Activated B cell treated with CpG ODN at 0.5 μM for 24 hours (primary cell): ENCODE measurements at places on chromosomes 4 and X. TPM values are rescaled to one million over a fixed set of nuclear protein-coding genes. Genes with fewer than 3 reads are reported as not detected.

- H3K27me3 ChIP-seq, result peaks cover 6% of the 10 kb centered on the region
- no peak for DNase-seq
- H3K27ac ChIP-seq, result no peak overlapping the region
- no peaks in the 10 kb centered on the region for H3K4me1 ChIP-seq
These were observed 12.5 kb downstream of the GRXCR1 start for GRCh38 chr4:42904986-42905385.

Gene UBQLN2
- 21.3 and 26.6 TPM in 2 replicates for total RNA-seq

GRCh38 chr4:36722986-36723385 lies 441.6 kb downstream of the DTHD1 start:
- no peak overlapping the region for H3K27ac ChIP-seq
- H3K27me3 ChIP-seq, result no peaks in the 10 kb centered on the region
- no peaks in the 10 kb centered on the region for H3K36me3 ChIP-seq
- H3K4me3 ChIP-seq, result no peak overlapping the region
- no peaks in the 10 kb centered on the region for H3K4me1 ChIP-seq

DNA sequence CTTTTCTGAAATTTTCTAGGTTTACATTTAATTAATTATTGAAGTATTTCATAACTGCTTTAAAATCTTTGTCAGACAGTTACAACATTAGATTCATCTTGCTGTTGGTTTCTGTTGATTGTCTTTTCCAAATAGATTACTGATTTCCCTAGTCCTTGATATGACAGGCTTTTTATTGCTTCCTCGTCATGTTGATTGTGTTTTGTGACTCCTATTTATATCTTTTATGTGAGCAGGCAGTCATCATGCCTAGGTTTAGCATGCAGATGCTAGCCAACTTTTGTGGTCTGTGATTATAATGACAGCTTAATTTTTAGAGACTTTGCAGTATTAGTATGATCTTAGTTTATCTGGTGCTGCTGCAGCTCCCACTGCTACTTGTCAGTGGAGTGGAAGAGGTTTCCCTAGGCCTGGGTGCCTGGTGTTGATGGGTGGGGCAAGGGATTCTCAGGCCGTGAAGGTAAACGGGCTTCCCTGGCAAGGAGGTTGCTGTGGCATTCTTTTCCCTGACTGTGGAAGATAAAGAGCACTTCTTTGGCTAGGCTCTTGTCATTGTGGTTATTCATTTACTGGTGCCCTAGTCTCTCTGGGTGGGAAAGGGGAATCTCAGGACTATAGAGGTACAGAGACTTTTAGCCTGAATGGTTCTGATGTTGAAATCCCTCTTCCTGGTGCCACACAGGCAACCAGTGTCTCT lies 65.7 kb downstream of the SERPINA7 start:
- no peak overlapping the region for H3K4me3 ChIP-seq
- no peak for DNase-seq
- no peaks in the 10 kb centered on the region for H3K36me3 ChIP-seq

DNA sequence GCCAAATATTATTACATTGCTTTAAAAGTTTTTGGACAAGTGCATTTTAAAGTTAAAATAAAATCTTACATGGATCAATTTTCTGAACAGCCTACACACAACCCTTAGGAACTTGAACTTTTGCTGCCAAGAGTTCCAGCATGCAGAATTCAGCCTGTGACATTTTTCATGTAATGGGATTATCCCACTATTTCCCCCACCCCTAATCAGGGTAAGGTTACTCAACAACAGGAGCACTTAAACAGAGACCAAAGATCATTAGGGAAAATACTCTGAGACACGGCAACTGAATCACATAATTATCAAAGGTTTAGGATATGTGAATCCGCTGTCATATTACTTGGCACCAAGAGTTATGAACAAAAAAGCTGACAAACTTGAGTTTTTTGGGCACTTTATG lies 47.2 kb downstream of the IQCM start:
- no peak for DNase-seq
- no peaks in the 10 kb centered on the region for H3K4me1 ChIP-seq
- no peak overlapping the region for H3K27ac ChIP-seq
- no peaks in the 10 kb centered on the region for H3K36me3 ChIP-seq
- no peaks in the 10 kb centered on the region for H3K27me3 ChIP-seq
